ENCODE measurements at places on chromosomes 5 and 9.
A peak's percentile ranks its signal among the peaks of the same experiment; 100 is the strongest.

DNA sequence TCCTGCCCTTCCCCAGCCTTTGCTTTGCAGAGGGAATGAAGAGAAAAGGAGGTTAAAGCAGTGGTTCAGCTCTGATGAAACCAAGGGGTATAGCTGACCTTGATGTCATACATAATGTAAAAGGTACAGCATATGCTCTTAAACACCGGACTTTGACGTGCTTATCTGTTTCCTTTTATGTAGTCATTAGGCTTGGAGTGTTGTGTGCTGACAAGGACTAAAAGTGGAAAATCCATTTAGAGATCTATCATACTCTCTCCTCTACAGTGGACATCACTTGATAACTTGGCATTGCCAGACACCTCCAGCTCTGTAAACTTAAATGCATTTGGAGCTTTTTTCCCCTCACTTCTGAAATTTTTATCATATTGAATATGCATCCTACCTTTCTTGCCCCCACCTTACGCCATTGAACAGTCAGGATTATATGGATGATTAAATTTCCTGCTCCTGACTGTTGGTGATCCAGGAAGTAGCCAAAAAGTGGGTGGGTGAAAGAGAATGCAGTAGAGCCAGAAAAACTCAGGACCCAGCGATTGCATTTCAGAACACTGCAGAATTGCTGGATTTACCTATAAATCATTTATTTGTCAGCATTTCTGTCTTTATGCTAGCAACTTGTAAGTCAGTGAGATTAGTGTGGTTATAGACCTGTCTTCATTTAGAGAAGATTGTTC is 4.1 kb downstream of the TNFAIP8 start:
- no peak for DNase-seq

- DNase-seq, result no peak
These were observed 11.3 kb upstream of the MIER3 start for GRCh38 chr5:56963246-56963645.

- DNase-seq, result no peak
These were observed at the start of gene F2RL1 for GRCh38 chr5:76818844-76819831. F2RL1 (plus strand) TSS chr5:76819030; CDS start chr5:76819183, 153 bp downstream.

DNA sequence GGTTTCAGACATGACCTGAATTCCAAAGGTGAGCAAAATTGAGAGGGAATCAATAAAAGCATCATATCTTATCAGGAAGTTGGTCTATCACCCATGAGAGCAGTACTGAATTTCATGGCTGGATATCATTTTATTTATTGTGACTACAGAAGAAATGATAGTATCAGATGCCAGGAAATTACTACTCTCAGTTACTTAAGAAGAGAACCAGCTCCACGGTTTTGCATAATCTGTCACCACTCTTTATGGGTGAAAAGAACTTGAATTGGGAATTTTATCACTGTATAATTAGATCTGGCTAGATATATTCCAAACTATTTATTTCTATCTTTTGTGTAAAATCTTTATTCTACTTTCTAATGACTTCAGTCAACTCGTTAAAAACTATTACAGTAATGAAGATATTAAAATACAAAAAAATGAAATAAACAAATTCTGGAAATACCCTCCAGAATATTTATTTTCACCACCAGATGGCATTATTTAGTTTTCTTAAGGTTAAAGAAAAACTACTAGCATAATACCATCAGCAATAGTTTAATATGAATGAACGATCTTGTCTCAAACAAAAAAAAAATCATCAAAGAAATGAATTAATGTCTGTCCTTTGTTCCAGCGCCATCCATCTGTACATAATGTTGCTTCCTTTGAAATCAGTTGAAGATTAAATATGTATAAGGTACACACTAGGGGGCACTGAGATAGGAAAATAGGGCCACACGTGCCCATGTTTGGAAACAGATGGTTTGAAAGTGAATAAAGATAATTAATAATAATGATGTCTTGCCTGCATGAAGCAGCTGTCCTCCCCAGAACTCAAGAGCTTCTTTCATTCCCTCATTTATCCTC is 84.7 kb upstream of the SLCO6A1 start:
- DNase-seq, result no peak

DNA sequence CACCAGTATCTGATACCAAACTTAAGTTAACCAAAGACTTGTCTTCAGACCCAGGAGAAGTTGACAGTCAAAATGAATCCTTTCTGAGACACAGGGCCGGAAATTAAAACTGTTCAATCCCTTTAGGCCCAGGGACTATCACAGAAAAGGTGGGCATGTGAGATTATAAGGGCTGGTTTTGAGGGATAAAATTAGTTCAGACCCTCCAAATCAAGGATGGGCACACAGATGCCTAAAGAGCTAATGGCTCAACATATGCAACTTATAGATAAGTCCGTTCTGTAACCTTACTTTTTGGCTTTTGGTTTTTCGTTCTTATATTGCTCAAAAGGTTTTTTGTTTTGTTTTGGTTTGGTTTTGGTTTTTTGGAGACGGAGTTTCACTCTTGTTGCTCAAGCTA is 129.6 kb upstream of the ABCA1 start:
- DNase-seq, result no peak

DNA sequence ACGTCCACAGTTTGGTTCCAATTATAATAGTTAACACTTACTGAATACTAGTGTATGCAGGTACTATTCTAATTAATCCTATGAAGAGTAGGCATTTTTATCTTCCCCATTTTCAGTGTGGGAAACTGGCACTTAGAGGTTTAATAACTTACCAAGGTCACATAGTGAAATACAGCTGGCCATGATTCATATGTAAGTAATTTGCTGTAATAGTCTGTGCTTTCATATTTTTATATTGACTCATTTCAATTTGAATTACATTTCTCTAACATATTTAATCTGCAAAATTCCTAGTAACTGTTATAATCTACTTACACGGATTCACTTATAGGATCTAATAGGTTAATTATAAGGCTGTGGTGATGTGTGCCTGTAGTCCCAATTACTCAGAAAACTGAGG is 19.4 kb downstream of the CCNH start:
- DNase-seq, result no peak

DNA sequence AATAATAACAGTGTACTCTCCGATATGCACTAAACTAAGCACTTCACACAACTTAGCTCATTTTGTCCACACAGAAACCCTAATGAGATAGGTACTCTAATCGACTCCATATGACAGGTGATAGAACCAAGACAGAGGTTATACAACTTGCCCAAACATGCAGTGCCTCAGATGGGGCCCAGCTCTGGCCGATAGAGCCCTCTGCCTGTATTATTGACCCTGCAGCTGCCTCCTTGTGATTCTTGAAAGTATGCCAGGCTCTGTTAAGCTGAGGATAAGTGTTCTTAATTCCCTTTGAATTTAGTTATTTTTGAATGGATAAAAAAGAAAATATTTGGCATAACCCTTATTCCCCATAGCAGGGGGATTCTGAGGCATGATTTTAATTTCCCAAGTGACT is 78.5 kb downstream of the HMHB1 start:
- no peak for DNase-seq

GRCh38 chr9:12854221-12854620 is 79.4 kb downstream of the LURAP1L start:
- no peak for DNase-seq

- no peak for DNase-seq
These were observed 11.2 kb downstream of the IRF1 start for GRCh38 chr5:132479111-132479951.

DNA sequence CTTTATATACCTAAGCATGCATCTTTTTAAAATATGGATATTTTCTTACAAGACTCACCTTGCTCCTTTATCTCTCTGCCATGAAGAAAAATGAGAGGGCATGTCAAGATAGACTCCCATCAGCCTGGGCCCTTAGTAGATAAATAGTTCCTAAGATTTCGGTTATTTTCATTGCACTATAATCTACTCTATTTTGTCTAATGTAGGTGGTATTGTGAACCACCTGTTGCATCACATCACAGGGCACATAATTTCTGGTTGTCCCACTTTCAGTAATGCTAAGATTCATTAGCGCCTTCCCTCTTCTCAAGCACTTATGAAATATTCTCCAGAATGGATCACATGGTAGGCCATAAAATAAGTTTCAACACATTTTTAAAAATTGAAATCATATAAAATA is 202.5 kb upstream of the ADRA1B start:
- DNase-seq, result no peak

GRCh38 chr9:78001946-78002731 is 29.5 kb downstream of the GNAQ start:
- no peak for DNase-seq

- no peak for DNase-seq
These were observed 27.1 kb upstream of the LRRC14B start for GRCh38 chr5:164244-164643.

DNA sequence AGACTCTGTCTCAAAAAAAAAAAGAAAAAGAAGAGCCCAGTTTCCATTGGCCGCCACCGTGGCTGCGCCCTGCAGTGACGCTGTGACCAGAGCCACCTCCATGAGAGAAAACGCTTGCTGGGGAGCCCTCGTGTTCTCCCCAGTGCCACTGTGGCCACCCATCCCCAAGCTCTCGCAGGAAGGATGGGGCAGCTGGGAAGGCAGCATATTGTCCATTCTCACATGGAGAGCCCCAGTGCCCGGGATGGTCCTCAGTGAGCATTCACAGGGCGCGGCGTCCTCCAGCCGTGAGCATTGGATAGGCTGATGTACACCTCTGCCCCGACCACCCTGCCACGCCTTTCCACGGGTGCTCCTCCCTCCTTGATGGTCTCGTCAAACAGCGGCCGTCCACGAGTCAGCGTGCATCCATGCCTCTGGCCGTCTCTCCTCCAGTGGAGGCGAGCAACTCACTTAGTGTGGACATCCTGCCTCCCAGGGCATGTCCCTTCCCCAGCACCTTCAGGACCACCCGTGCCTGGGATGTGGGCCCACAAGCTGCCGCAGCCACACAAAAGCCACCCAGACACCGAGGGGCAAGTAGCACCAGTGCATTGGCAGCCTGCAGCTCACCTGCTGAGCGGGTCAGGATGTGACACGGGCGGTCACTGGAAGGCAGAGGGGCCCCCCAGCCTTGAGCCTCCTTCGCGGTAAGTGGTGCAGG is 23.4 kb upstream of the SLC6A19 start:
- no peak for DNase-seq

GRCh38 chr5:17143335-17143734 is 74.1 kb upstream of the BASP1 start:
- DNase-seq, result no peak

- no peak for DNase-seq
These were observed 244.1 kb downstream of the ADGRV1 start for GRCh38 chr5:90802474-90803317.

DNA sequence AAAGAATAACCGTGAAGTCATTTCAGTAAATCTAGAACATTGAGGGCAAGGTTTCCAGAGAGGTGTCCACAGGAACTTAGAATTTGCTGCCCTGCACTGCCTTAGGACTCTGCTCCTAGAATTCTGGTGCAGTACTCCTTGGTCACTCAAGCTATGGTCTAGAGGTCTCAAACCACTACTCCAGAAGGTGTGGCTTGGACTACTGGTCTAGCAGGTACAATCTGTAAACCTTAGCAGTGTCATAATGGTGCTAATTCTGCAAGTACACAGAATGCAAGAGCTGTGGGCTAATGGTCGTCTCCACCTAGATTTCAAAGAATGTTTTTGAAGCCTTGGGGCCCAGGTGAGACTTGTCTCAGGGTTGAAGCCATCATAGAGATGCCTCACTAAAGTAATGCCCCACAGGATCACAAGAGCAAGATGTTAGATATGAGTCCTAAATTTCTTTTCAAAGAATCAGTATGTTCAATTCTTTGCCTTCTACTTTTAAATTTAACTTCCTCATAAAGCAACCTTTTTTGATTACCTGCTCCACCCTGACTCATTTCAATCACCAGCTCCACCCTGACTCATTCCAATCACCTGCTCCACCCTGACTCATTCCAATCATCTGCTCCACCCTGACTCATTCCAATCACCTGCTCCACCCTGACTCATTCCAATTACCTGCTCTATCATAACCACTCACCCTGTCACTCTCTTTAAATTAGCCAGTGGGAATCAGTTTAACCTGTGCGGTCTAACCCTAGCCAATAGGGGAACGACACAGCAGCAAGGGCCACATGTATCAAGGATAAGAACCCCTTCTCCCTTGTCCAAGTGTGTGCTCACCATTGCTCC is 1111.8 kb upstream of the ACO1 start:
- no peak for DNase-seq

DNA sequence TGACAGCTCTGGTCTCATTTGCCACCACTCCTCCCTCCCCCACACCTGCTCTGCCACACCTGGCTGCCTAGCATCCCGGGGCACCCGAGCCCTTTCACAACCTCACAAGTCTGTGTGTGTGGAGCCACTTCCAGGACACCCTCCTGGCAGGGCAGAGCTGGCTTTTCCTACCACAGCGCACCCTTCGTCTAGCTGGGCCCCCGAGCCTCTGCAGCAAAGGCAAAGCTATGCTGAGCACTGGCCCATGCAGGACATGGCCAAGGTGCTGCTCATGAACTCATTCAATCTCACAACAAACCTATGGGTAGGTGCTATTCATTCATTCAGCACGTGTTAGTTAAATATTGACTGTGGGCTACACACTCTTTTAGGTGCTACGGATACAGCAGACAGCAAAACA is 43.4 kb downstream of the DUSP1 start:
- no peak for DNase-seq

DNA sequence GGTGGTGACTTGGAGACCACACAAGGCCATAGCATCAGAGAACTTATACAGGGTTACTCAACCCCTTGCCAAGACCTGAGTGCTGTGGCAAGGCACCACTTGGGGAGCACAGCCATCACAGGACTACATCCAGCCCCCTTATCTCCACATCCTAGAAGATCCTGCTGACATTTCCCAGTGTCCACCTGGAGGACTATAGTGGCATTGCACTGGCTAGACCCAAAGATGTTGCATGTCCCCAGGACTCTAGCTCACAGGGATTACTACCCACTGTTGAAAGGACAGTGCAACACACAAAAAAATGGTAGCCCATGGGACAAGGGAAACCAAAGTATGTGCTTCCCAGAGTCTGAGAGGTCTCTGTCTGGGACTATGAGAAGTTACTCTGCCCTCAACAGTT is 411.1 kb upstream of the NUDT12 start:
- DNase-seq, result no peak

- DNase-seq, result no peak
These were observed 220.2 kb upstream of the DMRT1 start for GRCh38 chr9:621201-621855.

- DNase-seq, result no peak
These were observed 84.2 kb downstream of the SGCD start for GRCh38 chr5:156411185-156411613.

- DNase-seq, result no peak
These were observed 250.7 kb downstream of the ANXA1 start for GRCh38 chr9:73402081-73403028.

GRCh38 chr9:81490605-81491331 is 198.6 kb downstream of the TLE1 start:
- no peak for DNase-seq

DNA sequence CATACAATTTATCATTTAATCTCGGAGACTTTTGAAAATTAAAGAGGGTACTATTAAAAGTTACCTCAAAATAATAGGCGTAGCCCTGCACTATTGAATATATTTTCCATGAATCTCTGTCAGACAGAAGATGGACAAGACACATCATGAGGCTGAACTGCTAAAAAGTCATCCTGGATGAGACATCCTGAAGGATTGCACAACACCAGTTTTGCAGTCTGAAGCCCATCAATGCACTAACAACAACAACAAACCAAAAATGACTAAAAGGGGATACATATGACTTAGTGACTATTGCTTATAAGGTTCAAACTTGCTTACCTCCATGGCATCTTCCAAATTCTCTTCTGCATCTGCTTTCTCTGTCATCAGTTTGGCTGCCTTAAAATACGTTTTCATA is 15.7 kb downstream of the LMBRD2 start:
- no peak for DNase-seq

- DNase-seq, result peak; percentile 2
These were observed 83.5 kb upstream of the RIOK2 start for GRCh38 chr5:97266576-97266975.

Measured in substantia nigra (tissue), 51 donors.